ENCODE measurements at places on chromosomes 4 and X. TPM values are rescaled to one million over a fixed set of nuclear protein-coding genes. Genes with fewer than 3 reads are reported as not detected.

DNA sequence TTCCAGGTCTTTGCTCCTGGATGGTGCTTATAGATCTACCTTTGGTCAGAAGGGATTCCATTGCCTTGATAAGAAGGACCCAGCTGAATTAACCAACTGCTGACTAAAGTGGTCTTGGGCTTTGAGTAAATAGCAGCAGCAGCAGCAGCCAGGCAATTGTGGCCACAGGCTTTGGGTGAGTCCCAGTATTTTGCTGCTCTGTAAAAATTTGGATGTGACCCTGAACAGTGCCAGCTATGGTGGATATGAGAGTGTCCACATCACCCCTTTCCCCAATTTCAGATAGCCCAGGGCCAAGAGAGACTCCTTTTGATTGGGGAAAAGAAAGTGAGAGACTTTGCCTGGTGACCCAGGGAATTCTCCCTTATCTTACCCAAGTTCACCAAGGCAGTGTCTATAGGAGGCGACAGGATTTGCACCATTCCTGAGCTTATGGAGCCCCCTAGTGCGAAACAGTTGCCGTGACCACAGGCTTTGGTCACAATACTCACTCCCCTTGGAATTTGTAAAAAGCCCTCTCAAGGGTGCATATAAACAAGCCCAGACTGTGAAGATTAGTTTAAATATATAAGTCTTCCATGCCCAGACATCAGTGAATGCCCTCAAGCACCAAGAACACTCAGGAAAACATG lies 518.0 kb downstream of the TMA16 start:
- no peaks in the 10 kb centered on the region for H3K27me3 ChIP-seq
- DNase-seq, result peak; percentile 20
- H3K4me1 ChIP-seq, result no peaks in the 10 kb centered on the region
- H3K36me3 ChIP-seq, result no peaks in the 10 kb centered on the region

DNA sequence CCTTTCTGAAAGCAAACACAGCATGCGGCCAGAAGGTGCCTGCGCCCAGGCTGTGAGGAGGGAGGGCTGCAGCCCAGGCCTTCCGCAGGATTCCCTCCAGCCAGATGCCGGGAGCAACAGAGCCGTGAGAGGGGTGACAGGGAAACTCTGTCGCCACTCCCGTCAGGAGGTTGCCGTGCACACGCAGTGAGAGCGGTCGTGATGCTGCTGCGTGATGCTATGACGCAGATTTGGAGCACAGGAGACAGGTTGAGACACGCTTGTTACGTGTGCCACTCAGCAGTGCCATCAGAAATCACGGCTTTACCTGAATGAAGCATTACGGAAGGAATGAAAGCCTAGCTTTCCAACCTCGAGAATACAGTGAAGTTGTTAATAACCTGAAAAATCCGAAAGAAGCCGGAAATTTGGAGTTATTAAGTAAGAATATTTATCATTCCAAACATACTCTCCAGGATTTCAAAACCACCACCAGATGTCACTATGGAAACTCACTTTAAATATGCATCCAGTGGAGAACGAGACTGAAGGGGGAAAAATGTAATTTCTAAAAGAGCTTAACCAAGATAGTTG lies 54.4 kb downstream of the FAT1 start:
- DNase-seq, result peak; percentile 71
- H3K27ac ChIP-seq, result peak overlapping the region; percentile 57
- H3K4me1 ChIP-seq, result peaks cover 9% of the 10 kb centered on the region
- no peaks in the 10 kb centered on the region for H3K27me3 ChIP-seq
- peaks cover 3% of the 10 kb centered on the region for H3K36me3 ChIP-seq

DNA sequence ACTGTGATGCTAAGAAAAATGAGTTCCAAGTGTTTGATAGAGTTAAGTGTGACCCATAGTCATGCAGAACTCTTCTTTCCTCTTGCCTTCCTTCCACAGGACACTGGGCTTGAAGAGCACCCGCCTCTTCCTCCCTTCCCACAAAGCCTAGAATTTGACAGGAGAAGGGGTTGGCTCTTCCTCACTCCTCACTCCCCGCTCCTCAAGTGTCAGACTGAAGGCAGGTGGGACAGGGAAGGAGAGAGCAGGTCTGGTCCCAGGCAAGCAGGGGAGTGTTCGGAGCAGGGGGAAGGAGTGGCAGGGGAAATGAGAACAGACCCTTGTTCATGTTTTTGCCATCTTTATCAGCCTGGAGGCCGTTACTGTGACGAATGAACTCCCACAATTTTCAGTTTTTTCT lies 10.7 kb downstream of the MAGED2 start:
- no peak overlapping the region for H3K27ac ChIP-seq
- DNase-seq, result no peak
- H3K36me3 ChIP-seq, result peaks cover 14% of the 10 kb centered on the region
- no peak overlapping the region for H3K4me3 ChIP-seq
- H3K27me3 ChIP-seq, result no peaks in the 10 kb centered on the region

DNA sequence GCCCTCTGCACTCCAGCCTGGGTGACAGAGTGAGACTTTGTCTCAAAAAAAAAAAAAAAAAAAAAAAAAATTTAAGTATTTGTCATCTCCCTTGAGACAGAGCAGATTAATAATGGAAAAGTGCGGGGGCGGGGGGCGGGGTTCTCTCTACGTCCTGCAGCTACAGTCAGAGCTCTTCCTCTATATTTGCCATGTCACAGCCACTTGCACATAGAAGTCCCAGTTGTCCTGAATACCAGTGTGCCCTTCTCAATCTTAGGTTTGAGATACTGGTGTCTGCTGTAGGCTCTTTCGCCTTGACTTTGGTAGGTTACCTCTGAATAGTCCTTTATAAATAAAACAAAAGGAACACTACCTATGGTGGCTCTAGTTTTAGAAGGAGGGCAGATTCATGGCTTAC lies 237.8 kb upstream of the PGRMC2 start:
- H3K36me3 ChIP-seq, result no peaks in the 10 kb centered on the region
- no peaks in the 10 kb centered on the region for H3K27me3 ChIP-seq
- peak; percentile 64 for DNase-seq
- H3K4me3 ChIP-seq, result no peak overlapping the region
- peaks cover 54% of the 10 kb centered on the region for H3K4me1 ChIP-seq
- peak overlapping the region; percentile 94 for H3K27ac ChIP-seq

DNA sequence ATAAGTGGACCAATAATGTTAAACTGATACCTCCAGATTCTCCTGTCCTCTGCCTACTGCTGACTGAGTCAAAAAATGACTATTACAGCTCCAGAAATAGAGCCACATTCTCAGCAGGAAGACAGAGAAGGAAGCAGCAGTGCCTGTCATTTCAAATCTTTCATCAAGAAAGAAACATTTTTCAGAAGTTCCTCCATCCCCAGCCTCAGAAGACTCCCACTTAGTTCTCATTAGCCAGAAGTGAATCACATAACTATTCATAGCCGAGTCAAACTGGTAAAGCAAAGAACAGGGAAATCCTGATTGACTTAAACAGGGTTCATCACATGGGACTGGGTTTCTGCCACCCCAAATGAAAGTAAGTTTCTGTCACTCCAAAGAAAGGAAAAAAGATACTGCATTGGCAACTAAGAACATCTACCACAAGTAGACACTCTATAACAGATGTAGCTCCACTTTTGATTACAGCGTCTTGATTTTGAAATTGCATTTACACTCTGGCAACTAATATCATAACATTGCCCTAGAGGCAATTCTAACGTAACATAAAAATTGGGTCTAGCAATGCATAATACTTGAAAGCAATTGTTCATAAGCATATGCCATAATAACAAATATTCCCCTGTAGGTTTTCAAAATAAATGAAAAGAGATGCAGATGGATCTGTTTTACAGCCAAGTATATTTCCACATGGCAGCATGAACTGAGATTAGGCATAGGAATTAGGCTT lies 599.8 kb downstream of the GALNTL6 start:
- DNase-seq, result no peak
- H3K4me3 ChIP-seq, result no peak overlapping the region
- H3K27ac ChIP-seq, result no peak overlapping the region
- no peaks in the 10 kb centered on the region for H3K4me1 ChIP-seq
- no peaks in the 10 kb centered on the region for H3K27me3 ChIP-seq

DNA sequence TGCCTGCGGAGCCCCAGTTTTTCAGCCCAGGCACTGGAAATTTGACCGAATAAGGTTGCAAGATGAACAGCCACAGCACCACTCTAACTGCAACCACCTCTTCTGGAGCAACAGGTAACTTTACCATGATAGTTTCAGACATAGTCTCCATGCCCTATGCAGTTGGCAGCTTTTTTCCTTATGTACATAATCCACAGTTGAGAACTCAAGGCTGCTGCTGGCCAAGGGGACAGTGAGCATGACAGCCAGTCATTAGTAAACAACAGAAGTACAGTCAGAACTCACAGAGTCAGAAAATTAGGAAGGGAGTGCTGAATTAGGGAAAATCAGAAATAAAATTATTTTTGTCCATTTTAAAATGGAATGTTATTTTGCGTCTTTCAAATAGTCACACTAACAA lies 192.7 kb upstream of the NHS start:
- H3K4me1 ChIP-seq, result no peaks in the 10 kb centered on the region
- no peaks in the 10 kb centered on the region for H3K27me3 ChIP-seq
- H3K4me3 ChIP-seq, result no peak overlapping the region
- H3K27ac ChIP-seq, result no peak overlapping the region
- no peak for DNase-seq
- no peaks in the 10 kb centered on the region for H3K36me3 ChIP-seq

GRCh38 chrX:17072301-17072700 lies 125.8 kb downstream of the REPS2 start:
- peaks cover under 1% of the 10 kb centered on the region for H3K4me1 ChIP-seq
- H3K36me3 ChIP-seq, result no peaks in the 10 kb centered on the region
- no peaks in the 10 kb centered on the region for H3K27me3 ChIP-seq
- no peak overlapping the region for H3K4me3 ChIP-seq
- no peak overlapping the region for H3K27ac ChIP-seq

DNA sequence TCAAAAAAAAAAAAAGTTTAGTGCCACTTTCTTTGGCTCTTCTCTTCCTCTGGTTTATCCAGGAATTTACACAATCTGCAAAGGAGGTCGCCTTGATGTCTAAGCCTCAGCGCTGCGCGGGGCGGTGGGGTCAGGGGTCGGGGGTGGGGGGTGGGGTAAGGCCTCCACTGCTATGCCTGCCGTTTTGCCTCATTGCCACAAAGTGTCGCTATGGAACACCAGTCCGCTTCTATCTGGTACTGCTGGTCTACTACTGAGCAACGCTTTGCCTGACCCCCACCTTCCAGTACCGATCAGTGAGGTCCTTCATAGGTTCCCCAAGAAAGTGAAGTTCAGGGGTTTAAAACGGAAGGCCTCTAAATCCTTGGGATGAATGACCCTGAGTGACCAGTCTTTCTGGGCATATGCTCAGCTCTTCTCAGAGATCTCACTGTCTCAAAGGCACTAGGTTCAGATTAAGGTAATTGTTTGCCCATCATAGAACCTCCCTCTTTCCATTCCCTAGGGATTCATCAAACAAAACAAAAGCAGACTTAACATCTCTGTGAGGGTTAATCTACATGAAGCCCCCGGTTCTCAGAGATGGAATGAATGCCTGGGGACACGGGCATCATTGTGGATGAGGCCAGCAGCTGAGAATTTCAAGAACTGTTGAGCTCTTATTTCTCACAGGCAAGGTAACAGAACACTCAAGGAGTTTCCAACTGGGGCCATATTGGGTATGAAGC lies 16.9 kb upstream of the TSR2 start:
- H3K4me3 ChIP-seq, result no peak overlapping the region
- no peak for DNase-seq
- no peak overlapping the region for H3K27ac ChIP-seq
- H3K4me1 ChIP-seq, result no peaks in the 10 kb centered on the region

DNA sequence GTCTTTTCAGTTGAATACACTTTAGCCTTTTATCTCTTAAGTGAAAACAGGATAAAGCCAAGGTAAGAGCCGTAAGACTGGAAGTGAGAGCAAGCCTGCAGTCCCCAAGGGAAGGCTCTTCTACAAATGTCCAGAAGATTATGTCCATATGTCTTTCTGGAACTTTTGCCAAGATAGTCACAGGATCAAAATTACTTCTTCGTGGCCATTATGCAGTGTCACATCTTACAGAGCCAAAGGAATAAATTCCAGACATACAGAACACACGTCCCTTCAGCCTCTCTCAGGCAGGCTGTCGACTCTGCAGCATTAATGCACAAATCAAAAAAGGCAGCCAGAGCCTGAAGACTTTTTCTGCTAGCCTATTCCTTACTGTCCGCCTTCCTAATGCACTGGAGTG lies 10.9 kb upstream of the GATB start:
- H3K4me3 ChIP-seq, result no peak overlapping the region
- no peaks in the 10 kb centered on the region for H3K27me3 ChIP-seq
- no peak overlapping the region for H3K27ac ChIP-seq
- no peaks in the 10 kb centered on the region for H3K4me1 ChIP-seq

GRCh38 chr4:166822386-166822785 lies 411.9 kb downstream of the SPOCK3 start:
- no peak overlapping the region for H3K4me3 ChIP-seq
- no peaks in the 10 kb centered on the region for H3K27me3 ChIP-seq
- no peak for DNase-seq
- no peaks in the 10 kb centered on the region for H3K36me3 ChIP-seq

GRCh38 chrX:129688097-129688496 lies 33.3 kb upstream of the APLN start:
- H3K27ac ChIP-seq, result no peak overlapping the region
- DNase-seq, result no peak
- H3K4me1 ChIP-seq, result no peaks in the 10 kb centered on the region
- H3K27me3 ChIP-seq, result no peaks in the 10 kb centered on the region
- no peaks in the 10 kb centered on the region for H3K36me3 ChIP-seq
- H3K4me3 ChIP-seq, result no peak overlapping the region

- DNase-seq, result no peak
- no peak overlapping the region for H3K4me3 ChIP-seq
- H3K27me3 ChIP-seq, result no peaks in the 10 kb centered on the region
- H3K4me1 ChIP-seq, result no peaks in the 10 kb centered on the region
- no peak overlapping the region for H3K27ac ChIP-seq
- H3K36me3 ChIP-seq, result no peaks in the 10 kb centered on the region
Measured at GRCh38 chrX:128818690-128819089, 704.6 kb downstream of the SMARCA1 start.

GRCh38 chrX:37824491-37825214 lies 22.7 kb downstream of the DYNLT3 start:
- no peak overlapping the region for H3K27ac ChIP-seq
- H3K36me3 ChIP-seq, result no peaks in the 10 kb centered on the region
- H3K27me3 ChIP-seq, result no peaks in the 10 kb centered on the region
- no peaks in the 10 kb centered on the region for H3K4me1 ChIP-seq
- no peak overlapping the region for H3K4me3 ChIP-seq
- no peak for DNase-seq

DNA sequence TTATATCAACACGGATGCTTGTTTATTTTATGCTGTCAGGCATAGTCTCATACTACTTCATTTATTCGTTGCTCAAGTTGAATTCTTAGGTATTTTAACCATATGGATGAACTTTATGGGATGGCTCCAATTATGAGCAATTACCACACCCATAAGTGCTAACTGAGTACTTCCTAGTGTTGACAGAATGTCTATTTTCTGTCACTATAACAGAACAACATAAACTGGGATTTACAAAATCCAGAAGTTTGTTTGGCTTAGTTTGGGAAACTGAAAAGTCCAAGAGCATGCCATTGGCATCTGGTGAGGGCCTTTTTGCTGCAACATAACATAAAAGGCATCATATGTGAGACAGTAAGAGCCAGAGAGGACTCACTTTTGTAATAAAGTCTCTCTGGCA lies 21.0 kb downstream of the SULT1E1 start:
- DNase-seq, result no peak
- H3K27ac ChIP-seq, result no peak overlapping the region
- H3K27me3 ChIP-seq, result no peaks in the 10 kb centered on the region
- no peaks in the 10 kb centered on the region for H3K4me1 ChIP-seq

SGMS2 gene
- total RNA-seq, result 48.3 TPM

HSD17B13 gene
- total RNA-seq, result not detected

METAP1 gene
- total RNA-seq, result 54.2 TPM

ADAMTS3 gene
- total RNA-seq, result 4.2 TPM

USP17L11 gene
- not detected for total RNA-seq
